ENCODE measurements at places on chromosomes 13 and 19.
A peak's percentile ranks its signal among the peaks of the same experiment; 100 is the strongest.

- H3K27me3 ChIP-seq = no peaks in the 10 kb centered on the region
- DNase-seq = no peak
- H3K4me3 ChIP-seq = no peak overlapping the region
- no peaks in the 10 kb centered on the region for H3K4me1 ChIP-seq
- H3K36me3 ChIP-seq = no peaks in the 10 kb centered on the region
- H3K27ac ChIP-seq = no peak overlapping the region
Observed at GRCh38 chr13:81957121-81957520, 1616.2 kb upstream of the SPRY2 start.

- H3K4me3 ChIP-seq = no peak overlapping the region
- no peaks in the 10 kb centered on the region for H3K27me3 ChIP-seq
- peaks cover 23% of the 10 kb centered on the region for H3K4me1 ChIP-seq
- no peak for DNase-seq
- no peaks in the 10 kb centered on the region for H3K36me3 ChIP-seq
- no peak overlapping the region for H3K27ac ChIP-seq
Observed at GRCh38 chr13:39818953-39819352, 163.5 kb downstream of the COG6 start.

DNA sequence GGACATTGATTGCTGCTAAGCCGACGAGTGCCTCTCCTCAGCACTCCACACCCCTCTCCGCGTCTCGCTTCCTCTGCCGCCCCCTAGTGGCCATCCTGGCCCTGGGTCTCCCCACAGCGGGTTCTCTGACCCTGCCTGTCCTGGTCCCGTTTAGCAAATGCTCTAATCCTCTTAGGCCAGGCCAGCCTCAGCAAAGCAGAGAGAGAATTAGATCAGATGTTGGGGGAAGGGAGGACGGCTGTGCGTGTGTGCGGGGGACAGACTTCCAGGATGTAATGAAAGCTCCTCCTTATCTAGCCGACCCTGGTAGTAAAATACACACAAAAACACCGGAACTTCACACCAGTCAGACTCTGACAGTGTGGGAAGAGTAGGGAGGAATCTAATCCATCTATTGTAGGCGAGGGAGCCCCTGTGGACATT is 4.5 kb downstream of the TPRX2 start:
- DNase-seq = peak; percentile 69
- no peaks in the 10 kb centered on the region for H3K36me3 ChIP-seq
- no peak overlapping the region for H3K27ac ChIP-seq
- no peaks in the 10 kb centered on the region for H3K27me3 ChIP-seq
- no peak overlapping the region for H3K4me3 ChIP-seq

- H3K27me3 ChIP-seq = no peaks in the 10 kb centered on the region
- H3K36me3 ChIP-seq = no peaks in the 10 kb centered on the region
- H3K4me1 ChIP-seq = no peaks in the 10 kb centered on the region
Observed at GRCh38 chr19:39525205-39525604, 7.4 kb downstream of the EID2B start.

DNA sequence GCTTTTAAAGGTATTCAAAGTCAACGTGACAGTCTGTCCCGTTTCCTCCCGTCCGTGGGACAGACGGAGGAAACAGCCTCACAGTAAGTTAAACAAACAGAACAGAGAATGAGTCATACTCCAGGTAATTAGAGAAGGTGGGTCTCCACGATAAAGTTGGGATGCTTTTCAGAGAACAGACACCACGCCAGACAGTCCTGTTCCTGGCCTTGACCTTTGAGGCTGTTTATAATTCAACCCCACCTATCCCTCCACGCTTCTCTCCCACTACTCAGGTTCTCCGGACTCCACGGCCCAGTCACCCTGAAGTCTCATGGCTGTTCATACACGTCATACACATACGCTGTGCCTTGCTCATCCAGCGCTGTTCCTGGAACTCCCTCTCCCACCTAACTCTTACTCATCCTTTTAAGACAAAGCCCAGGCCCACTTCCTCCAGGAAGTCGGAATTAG is 42.5 kb downstream of the ARHGEF18 start:
- H3K36me3 ChIP-seq = peaks cover 28% of the 10 kb centered on the region
- no peaks in the 10 kb centered on the region for H3K27me3 ChIP-seq

- no peak for DNase-seq
- H3K27ac ChIP-seq = no peak overlapping the region
- H3K4me1 ChIP-seq = no peaks in the 10 kb centered on the region
- H3K4me3 ChIP-seq = no peak overlapping the region
- no peaks in the 10 kb centered on the region for H3K27me3 ChIP-seq
Observed at GRCh38 chr13:111076155-111077013, 38.7 kb upstream of the ARHGEF7 start.

- no peak overlapping the region for H3K4me3 ChIP-seq
- H3K36me3 ChIP-seq = peaks cover 27% of the 10 kb centered on the region
- peaks cover 39% of the 10 kb centered on the region for H3K4me1 ChIP-seq
Observed at GRCh38 chr13:91349992-91350911, 2.8 kb downstream of the MIR17HG start.

DNA sequence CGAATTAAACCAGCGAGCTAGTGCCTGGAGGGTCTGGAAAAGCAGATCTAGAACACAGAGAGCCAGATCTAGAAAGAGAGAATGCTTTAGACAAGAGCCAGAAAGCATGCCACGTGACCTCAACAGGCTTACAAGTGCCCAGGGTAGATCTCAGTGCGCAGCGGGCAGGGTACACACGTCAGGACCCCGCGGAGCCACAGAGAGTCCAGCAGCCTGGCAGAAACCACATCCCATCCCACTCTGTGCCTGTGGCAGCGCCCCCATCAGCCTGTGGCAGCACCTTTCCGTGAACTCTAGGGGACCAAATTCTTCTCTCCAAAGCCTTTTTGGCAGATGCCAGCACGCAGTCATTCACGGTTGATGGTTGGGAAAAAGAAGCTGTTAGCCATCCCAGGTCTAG is 5.9 kb downstream of the ARHGEF1 start:
- peak overlapping the region; percentile 27 for H3K27ac ChIP-seq
- no peak for DNase-seq
- peaks cover 42% of the 10 kb centered on the region for H3K36me3 ChIP-seq
- H3K4me3 ChIP-seq = no peak overlapping the region

DNA sequence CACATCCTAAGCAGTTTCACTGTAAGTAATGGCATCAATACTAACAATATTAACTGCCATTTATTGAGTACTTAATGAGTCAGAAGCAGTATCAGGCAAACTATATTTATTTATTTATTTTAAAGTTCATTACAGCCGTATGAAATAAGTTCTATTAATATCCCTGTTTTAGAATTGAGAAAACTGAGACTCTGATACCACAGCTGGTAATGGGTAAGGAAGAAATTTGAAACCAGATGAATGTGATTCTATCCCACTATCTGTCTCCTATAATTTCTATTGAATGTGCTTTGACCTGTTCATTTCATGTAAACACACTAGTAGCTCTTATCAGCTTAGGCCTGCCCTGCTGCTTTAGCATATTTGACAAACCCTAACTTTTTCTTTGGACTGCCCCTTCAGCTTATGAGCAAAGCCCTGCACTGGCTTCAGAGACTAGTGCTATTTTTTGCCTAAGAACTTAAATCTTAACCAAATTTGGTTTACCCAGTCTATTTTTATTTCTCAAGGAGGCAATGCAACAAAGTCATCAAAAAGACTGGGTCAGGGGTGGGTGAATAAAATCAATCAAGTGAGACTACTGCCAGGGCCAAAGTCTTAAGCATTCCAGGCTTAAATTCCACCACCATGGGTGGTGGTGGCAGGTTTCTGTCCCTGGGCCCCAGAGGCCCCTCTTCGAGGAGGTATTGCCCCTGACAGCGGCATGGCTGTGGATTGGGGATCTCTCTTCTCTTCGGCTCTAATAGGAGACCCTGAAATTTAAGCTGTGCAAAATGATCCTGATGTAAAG is 143.4 kb downstream of the DLEU7 start:
- H3K4me1 ChIP-seq = no peaks in the 10 kb centered on the region
- no peak for DNase-seq
- H3K36me3 ChIP-seq = no peaks in the 10 kb centered on the region
- H3K27me3 ChIP-seq = no peaks in the 10 kb centered on the region

DNA sequence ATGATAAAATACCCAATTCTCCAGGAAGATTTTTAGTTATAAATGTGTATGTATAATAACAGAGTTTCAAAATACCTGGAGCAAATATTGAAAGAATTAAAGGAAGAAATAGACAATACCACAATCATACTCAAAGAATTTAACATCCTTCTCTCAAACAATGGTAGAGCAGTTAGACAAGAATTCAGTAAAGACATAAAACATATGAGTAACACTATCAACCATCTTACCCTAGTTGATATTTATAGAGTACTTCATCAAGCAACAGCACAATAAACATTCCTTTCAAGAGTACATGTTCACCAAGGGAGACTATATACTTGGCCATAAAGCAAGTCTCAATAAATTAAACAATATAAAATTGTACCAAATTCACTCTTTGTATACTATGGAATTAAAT is 108.4 kb downstream of the DLEU7 start:
- no peaks in the 10 kb centered on the region for H3K36me3 ChIP-seq
- peaks cover 4% of the 10 kb centered on the region for H3K4me1 ChIP-seq
- H3K27ac ChIP-seq = no peak overlapping the region
- H3K4me3 ChIP-seq = no peak overlapping the region
- DNase-seq = no peak

GRCh38 chr13:37364007-37364406 is 234.6 kb downstream of the POSTN start:
- H3K27ac ChIP-seq = no peak overlapping the region
- H3K36me3 ChIP-seq = no peaks in the 10 kb centered on the region
- no peaks in the 10 kb centered on the region for H3K4me1 ChIP-seq
- H3K27me3 ChIP-seq = no peaks in the 10 kb centered on the region
- no peak overlapping the region for H3K4me3 ChIP-seq
- DNase-seq = no peak

- no peaks in the 10 kb centered on the region for H3K36me3 ChIP-seq
- DNase-seq = no peak
- no peak overlapping the region for H3K27ac ChIP-seq
Observed at GRCh38 chr19:35342430-35342829, 5.3 kb upstream of the FFAR1 start.

DNA sequence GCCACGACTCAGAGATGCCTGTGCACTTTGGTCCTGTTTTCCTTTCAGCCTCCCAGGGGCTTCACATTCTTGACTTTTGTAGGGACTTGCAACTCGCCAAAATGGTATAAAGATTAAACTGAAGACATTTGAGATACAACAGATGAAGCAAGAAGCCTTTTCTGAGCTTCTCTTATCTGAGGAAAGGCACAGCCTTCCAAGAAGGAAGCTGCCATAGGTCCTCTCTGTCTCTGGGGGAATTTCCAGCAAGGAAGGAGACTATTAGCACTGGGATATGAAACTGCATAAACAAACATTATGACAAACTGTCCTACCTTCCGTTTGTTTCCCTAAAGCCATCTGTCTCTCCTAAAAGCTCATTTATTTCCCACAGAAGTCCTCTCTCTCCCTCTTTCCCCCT is 39.3 kb downstream of the TGDS start:
- no peak for DNase-seq
- H3K36me3 ChIP-seq = no peaks in the 10 kb centered on the region
- H3K27me3 ChIP-seq = no peaks in the 10 kb centered on the region
- H3K27ac ChIP-seq = no peak overlapping the region

DNA sequence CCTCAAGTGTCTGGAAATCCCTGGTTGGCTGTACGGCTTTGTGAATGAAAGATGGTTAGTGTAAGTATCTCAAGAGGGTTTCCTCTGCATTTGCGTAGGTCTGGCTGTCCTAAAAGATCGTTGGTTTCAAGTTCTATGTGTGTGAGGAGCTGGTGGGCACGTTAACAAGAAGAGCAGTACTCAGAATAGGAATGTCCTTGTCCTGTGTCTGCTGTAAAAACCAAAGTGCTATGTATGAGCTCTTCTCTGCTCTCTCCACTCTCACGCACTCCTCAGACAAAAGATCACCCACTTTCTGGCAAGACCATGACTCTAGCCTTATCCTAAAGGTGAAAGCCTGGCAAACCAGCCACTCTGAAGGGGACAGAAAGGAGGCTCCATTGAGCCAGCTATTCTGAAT is 39.1 kb downstream of the USP12 start:
- no peak overlapping the region for H3K27ac ChIP-seq
- no peaks in the 10 kb centered on the region for H3K27me3 ChIP-seq
- DNase-seq = no peak
- no peak overlapping the region for H3K4me3 ChIP-seq
- H3K36me3 ChIP-seq = no peaks in the 10 kb centered on the region

- H3K36me3 ChIP-seq = peaks cover 9% of the 10 kb centered on the region
- peaks cover 89% of the 10 kb centered on the region for H3K4me1 ChIP-seq
- peak overlapping the region; percentile 48 for H3K4me3 ChIP-seq
- no peaks in the 10 kb centered on the region for H3K27me3 ChIP-seq
- peak overlapping the region; percentile 93 for H3K27ac ChIP-seq
- DNase-seq = peak; percentile 76
Observed at GRCh38 chr19:48249502-48250014, 6.2 kb downstream of the CARD8 start.

DNA sequence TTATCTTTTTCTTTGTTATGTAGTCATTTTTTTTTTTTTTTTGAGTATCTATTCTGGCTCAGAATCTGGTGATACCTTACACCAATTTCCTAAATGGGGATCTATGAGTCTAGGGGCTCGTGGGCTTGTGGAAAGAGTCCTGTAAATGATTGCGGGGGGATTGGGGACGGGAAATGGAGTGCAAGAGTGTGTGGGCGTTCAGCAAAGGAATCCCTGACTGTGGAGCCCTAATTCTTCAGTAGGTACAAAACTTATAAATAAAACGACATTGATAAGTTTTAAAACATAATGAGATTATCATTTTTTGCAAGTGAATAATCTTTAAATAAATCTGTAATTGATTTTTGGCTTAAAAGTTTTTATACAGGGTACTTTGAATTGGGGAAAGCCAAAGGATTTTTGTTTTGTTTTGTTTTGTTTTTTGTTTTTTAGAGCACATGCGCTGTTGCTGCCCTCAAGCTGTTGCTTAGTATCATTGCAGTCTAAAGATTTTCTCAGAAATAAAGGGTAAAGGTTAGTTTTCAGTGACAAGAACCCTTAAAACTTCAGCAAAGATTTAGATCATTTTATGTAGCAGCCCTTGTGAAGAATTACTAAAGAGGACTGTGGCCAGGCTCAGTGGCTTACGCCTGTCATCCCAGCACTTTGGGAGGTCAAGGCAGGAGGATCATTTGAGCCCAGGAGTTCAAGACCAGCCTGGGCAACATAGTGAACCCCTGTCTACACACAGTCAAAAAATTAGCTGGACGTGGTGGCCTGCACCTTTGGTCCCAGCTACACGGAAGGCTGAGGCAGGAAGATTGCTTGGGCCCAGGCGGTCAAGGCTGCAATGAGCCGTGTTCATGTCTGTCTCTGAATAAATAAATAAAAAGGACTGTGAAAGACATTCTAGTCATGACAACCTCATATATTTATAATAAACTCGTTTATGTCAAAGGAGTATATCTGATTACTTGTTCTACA is 1.7 kb downstream of the ERCC5 start:
- peak overlapping the region; percentile 88 for H3K4me3 ChIP-seq
- peak overlapping the region; percentile 96 for H3K27ac ChIP-seq
- DNase-seq = no peak

- no peaks in the 10 kb centered on the region for H3K27me3 ChIP-seq
- H3K4me1 ChIP-seq = peaks cover 52% of the 10 kb centered on the region
- DNase-seq = no peak
- peaks cover 8% of the 10 kb centered on the region for H3K36me3 ChIP-seq
Observed at GRCh38 chr19:3509566-3509989, 3.5 kb downstream of the FZR1 start.

GRCh38 chr13:72886272-72887067 is 104.5 kb downstream of the PIBF1 start:
- no peak overlapping the region for H3K27ac ChIP-seq
- no peaks in the 10 kb centered on the region for H3K4me1 ChIP-seq
- H3K27me3 ChIP-seq = no peaks in the 10 kb centered on the region
- H3K4me3 ChIP-seq = no peak overlapping the region
- H3K36me3 ChIP-seq = no peaks in the 10 kb centered on the region
- DNase-seq = no peak

- peak; percentile 78 for DNase-seq
- peaks cover 94% of the 10 kb centered on the region for H3K4me1 ChIP-seq
- H3K27me3 ChIP-seq = no peaks in the 10 kb centered on the region
- peak overlapping the region; percentile 100 for H3K27ac ChIP-seq
- no peaks in the 10 kb centered on the region for H3K36me3 ChIP-seq
Observed at GRCh38 chr19:14368011-14368513, 13.2 kb upstream of the ADGRE5 start.

All from CD4-positive, alpha-beta memory T cell (primary cell).